ENCODE measurements at places on chromosomes 16 and 17. TPM values are rescaled to one million over a fixed set of nuclear protein-coding genes. Genes with fewer than 3 reads are reported as not detected.

The ACSM5 gene
- 0.23 TPM for polyA plus RNA-seq

GRCh38 chr16:51374346-51374745 is 223.3 kb upstream of the SALL1 start:
- no peak for DNase-seq

DNA sequence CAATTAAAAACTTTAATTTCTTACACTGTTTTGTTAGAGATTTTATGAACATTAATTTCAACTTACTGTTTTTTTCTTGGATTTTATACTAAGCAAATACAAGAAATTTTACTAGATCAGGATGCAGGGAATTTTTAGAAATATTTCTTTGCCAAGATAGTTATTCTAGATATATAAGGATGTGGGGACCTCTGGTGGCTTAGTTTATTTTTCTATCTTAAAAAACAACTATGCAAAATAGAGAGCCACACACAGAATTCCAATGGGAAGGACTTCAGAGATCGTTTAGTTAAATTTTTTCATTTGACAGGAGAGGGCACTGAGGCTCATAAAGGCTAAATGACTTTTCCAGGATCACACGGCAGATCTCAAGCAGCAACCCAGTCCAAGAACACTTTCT is 23.0 kb upstream of the CAPNS2 start:
- DNase-seq, result no peak

DNA sequence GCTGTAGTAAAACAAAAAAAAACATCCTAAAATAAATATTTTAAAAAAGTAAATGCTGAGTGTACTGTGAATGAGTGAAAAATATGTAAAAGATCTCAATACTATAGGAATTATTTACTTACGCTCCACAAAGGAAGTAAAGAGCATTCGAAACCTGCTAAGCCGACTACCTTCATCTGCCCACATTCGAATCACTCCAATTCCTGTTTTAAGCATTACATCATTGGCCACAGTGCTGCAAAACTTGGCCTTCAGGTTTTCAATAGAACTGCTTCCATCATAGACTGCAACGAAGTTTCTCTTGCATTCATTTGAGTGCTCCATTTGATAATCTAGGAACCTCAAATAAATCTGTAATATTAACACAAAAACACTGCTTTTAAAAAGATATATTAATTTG is 34.4 kb downstream of the NETO2 start:
- DNase-seq, result peak; percentile 21

DNA sequence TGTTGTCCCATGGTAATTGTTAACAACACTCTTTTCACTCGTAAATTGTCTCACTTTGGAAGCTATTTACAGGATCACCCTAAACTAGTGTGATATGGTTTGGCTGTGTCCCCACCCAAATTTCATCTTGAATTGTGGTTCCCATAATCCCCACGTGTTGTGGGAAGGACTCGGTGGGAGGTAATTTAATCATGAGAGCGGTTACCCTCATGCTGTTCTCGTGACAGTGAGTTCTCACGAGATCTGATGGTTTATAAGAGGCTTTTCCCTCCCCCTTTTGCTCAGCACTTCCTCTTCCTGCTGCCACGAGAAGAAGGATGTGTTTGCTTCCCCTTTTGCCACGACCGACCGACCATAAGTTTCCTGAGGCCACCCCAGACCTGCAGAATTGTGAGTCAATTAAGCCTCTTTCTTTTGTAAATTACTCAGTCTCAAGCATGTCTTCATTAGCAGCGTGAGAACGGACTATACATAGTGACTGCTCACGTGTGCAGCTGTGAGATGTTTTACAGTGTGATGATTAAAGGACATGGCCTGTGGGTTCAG is 34.4 kb downstream of the DNAH3 start:
- peak; percentile 47 for DNase-seq

The ITGB3 gene
- polyA plus RNA-seq, result 1.3 TPM

- no peak for DNase-seq
Observed at GRCh38 chr17:27544350-27545131, 86.4 kb upstream of the LGALS9 start.

GRCh38 chr16:1102921-1103635 is 7.0 kb upstream of the C1QTNF8 start:
- DNase-seq, result peak; percentile 34

GRCh38 chr17:34024806-34025551 is 230.1 kb upstream of the CCL2 start:
- no peak for DNase-seq

DNA sequence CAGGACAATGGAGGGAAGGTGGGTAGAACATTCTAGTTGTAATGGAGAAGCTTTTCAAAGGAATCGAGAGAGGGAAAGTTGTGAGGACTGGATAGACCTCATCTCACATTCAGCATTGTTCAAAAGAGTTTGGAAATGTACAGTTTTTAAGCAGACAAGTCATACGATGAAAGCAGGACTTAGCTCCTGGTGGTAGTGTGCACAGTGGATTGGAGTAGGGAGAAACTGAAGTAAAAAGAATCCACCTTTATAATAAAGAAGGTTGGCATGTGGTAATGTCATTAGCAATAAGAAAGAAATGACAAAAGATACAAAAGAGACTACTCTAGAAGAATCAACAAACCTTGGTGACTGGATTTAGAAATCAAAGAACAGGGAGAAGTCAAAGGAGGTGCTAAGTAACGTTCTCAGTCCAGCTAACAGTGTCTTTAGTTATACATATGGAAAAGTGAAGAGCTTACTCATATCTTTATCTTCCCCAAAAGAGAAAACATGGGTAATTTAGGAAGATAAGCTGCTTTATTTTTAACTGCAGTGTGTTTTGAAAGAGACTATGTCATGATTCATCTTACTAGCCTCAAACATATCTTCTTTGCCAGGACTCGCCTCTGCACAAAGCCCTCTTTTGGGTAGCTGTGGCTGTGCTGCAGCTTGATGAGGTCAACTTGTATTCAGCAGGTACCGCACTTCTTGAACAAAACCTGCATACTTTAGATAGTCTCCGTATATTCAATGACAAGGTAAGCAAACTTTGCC is 18.7 kb upstream of the EVI2A start:
- DNase-seq, result no peak

All from CD14-positive monocyte (primary cell).